ENCODE measurements at places on chromosomes 16 and 17.
A peak's percentile ranks its signal among the peaks of the same experiment; 100 is the strongest.

DNA sequence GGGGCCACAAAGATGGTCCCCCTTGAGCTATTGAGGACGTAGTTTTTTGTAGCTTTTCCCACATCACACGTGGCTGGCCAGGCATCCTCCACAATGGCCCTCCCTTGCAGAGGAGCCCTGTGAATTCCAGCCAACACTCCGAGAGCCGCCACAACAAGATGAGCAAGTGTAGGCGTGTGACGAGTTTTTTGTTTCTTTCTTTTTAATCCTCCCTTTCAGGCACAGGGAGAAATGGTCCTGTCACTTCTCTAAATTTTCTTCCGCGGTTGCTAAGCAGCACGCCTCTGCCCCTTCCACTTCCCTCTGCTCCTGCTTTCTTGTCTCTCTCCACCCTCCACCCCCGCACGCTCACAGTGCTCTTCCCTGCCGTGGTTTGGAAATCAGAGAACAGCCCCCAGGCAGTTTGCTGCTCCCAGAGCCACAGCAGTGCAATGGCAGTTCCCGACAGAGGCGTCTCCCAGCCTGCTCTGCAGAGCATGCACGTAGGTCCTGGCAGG lies 68.0 kb upstream of the MRTFB start:
- DNase-seq: peak; percentile 71

- no peak for DNase-seq
These were observed 16.5 kb upstream of the PHAF1 start for GRCh38 chr16:67093098-67093726.

DNA sequence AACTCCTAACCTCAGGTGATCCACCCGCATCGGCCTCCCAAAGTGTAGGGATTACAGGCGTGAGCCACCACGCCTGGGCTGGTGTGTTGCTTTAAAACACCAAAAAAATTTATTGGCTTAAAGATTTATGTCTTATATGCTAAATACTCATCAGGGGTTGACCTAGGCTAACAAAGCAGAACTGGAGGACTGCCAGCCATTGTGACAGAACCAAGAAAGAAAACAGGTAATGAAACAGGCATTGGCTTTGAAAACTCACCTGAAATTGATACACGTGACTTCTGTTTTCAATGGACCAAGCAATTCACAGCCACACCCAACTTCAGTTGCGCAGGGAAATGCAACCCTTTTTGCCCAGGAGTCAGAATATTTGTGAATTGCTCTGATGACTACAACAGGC lies 4.9 kb upstream of the PHAF1 start:
- no peak for DNase-seq

DNA sequence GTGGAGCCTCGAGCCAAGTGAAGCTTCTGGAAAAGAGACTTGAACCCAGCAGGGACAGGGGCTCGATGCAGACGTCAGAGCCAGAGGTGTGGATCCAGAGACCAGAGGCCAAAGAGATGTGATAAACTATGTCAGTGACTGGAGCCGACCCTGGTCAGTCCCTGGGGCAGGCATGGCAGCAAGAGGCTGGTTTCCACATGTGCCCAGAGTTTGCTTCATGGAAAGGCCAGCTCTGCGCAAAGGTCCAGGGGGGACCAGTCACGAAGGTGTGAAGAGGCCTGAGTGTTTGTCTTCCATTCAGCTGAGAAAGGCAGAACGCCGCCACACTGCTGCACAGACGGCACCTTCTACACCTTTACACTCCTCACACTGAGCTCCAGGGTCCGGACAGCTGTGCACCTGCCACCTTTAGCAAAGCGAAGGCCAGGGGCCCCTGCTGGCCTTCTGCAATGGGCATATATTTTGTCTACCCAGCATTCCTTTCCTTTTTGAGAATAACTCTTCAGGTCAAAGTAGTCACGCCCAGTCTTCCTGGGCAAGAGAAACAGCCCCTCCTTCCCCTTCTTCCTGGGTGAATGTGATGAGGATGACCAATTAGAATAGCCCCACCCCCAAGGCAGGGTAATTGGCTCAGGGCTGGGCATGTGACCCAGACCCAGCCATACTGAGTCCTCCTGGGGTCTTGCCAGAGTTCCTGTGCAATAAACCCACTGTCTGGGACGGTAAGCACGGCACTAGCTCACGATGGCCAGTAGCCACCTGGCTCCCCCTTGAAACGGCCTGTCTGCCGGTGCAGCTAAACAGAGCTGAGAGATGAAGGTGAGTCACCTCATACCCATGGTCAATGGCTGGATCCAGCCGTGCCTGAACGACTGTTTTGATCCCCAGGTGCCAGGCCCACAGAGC lies 2.3 kb upstream of the RPH3AL start:
- DNase-seq: no peak

DNA sequence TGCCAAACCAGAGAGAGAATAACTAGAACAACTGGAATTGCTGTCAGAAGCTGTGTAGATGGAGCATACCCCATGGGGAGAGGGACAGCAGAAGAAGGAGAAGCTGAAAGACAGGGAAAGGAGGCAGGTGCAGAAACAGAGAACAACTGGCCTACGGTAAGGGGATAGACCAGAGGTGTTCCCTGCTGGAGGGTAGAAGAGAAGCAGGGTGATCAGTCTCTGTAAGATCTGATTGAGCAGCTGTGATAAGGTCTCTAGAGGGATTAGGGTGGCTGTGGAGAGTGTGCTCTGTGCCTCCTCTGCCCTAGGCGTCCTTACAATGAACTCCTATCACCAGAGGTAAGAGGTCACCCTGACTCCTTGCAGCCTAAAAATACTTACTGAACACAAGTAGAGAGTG lies 30.4 kb upstream of the HS3ST3B1 start:
- DNase-seq: no peak

DNA sequence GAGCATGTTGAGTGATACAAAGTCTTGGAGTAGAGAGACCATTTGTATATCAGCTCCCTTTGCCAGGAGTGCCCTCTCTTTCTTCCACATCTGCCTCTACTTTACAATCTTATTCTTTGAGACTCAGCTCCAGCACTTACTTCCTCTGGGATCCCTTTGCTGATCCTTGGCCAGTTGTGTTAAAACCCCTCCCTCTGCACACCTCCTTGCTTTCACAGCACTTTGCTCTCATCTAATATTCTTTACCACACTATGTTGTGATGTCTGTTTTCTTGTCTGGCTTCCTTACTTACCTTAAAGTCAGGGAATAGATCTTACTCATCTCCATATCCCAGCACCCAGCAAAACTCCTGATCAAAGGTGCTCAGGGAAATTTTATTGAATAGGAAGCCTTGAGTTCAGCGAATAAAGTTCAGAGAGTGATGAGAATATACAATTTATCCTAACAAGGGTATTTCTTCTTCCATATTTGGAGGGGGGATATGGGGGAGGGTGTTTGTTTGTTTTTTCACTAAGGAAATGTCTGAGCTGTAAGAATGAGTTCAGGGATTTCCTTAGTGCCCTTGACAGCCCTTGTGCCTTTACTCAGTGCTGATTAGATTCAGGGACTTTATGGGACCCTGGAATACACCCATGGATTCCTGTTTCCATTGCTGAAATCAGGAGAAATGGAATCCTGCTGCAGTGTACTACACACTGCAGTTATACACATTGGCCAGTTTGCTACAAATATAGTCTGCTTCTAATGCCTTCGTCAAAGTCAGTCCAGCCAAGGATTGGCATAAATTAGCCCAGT lies 32.0 kb downstream of the MRTFB start:
- DNase-seq: no peak

DNA sequence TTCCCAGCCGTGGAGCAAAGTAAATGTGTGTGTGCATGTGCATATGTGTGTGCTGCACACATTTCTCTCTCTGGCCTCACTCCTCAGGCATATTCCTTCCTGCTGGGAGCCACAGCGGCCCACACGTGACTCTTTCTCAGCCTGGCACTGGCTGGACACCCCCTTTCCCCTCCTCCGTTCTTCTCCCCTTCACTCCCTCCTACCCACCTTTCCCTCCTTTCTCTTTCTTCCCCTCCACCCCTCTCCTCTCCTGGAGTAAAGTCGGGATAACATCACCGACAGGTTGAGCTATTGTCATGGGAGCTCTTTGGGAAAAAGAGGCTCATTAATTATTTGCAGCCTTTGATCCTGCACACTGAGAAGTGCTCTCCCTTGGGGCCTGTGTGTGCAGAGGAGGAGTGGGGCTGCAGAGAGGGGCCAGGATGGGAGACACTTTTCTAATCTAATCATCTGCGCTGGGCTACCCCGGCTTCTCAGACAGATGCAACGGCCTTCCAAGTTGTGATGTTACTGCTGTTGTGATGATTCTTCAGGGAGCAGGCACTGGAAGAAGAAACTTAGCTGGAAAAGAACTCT lies 126.3 kb upstream of the HSBP1 start:
- DNase-seq: no peak

DNA sequence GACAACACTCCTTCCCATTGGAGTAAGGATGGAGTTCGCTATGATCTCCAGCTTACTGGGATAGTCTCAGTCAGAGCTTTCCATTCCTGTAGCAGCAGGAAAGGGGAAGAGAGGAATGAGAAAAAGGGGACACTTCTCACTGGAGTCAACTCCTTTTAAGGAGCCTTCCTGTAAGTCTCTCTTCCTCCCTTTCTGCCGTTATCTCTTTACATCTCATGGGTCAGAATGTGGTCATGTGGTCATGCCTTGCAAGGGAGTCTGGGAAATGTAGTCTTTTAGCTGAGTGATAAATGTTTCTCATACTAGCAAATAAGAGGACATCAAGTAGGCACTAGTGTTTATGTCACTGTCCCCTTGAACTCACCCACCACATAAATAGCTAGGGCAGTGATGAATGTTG lies 227.3 kb downstream of the HAPSTR1 start:
- DNase-seq: no peak

DNA sequence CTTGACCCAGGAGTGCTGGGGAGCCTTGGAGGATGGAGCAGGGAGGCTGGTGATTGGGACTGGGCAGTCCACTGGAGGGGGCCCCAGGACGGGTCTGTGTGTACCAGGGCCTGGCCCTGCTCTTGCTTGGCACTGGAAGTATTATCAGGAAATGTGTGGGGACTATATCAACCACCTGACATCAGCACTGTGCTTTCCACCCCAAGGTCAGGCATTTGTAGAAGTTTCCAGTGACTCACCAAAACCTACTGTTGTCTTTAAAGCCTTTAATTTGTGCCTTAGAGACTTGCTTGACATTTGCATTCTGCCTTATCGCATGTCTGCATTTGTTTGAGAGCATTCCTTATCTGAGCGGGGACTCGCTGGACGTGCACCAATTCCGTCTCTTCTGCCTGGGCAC lies 323.1 kb downstream of the FOXL1 start:
- no peak for DNase-seq

- DNase-seq: no peak
These were observed 12.5 kb downstream of the COTL1 start for GRCh38 chr16:84605339-84605848.

DNA sequence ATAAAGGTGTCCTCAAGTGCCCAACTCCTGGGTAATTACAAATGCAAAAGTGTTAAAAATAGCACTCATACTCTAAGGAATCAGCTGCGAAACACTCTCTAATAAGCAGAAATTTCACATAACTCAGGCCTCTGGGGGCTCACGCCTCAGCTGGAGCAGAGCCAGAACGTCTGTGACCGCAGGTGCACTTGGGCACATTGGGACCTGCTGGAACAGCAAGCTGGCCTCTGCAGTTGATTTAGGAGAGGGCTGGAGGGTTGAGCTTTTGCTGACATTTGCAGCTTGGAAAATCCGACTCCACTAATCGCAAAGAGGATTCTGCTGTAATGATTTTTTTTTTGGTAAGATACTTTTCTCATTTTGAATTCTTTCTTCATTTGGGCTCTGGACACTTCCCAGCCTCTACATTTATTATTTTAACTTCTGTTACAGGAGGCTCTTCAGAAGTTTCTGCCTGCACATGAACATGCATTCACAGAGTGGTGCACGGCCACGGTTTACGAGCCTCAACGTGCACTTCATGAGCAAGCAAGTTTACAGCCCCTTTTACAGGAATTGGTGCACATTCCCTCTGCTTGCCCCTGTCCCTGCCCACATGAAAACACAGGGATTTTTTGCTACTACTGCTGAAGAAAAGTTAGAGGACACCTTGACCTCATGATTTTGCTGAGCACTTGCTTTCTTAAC lies 4.1 kb upstream of the SNTB2 start:
- DNase-seq: no peak

DNA sequence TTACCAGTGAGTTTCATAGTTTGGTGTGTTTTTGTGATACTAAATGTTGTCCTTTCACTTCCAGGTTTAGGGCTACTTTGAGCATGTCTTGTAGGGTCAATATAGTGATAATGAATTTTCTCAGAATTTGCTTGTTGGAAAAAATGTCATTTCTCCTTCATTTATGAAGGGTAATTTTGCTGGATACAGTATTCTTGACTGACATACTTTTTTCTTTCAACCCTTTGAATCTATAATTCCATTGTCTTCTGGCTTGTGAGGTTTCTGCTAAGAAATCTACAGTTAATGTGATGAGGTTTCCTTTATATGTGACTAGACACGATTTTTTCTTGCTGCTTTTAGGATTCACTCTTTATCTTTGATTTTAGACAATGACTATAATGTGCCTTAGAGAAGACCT lies 219.3 kb downstream of the BCAS3 start:
- no peak for DNase-seq

GRCh38 chr16:68972720-68973119 lies 129.4 kb downstream of the TANGO6 start:
- DNase-seq: no peak

GRCh38 chr16:85234310-85235204 lies 122.3 kb upstream of the CIBAR2 start:
- DNase-seq: peak; percentile 79

Measured in sciatic nerve (tissue), 2 donors.